NCI-H146 (cell line): ENCODE measurements at places on chromosomes 1 and 21.

DNA sequence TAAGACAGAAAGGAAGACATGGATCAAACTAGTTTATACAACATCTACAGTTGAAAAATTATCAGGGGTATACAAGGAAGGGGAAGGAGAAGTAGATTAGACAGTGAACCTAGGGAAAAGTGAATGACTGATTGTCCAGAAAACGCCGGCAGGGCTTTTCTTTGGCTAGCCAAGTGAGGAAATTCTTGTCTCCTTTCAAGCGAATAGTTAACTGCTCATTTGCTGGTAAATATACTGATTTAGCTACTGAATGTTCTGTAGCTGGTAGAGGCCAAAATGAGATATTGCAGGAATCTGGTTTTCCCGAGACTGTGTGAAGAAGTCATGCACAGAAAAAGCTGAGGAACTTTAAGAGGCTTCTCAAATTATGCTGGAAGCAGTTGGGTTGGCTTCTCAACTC lies 128.5 kb upstream of the ZNHIT6 start:
- DNase-seq = no peak

DNA sequence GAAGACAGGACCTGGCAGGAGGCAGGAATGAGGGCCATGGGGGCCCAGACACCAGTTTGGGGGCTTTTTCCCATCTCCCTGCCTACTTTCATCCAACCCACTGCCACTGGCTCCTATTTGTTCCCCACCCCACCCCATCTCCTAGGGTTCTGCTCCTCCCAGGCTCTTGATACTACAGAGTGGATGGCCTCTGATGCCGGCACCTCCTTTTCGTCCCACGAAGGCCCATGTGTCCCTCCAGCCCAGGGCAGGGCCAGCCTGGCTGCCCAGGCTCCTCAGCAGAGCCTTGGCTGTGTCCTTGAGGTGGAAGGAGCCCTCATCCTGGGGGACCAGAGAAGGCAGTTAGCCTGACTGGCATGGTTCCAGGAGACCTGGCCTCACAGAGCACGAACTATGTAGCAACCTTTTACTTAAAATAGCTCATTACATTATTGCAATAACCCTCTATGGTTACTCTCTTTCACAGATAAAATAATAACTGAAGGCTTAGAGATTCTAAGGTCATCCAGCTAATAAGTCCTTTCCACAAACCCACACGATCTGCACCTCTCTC lies 3.5 kb downstream of the POMGNT1 start:
- no peak for DNase-seq

GRCh38 chr1:31669786-31670592 lies 25.3 kb upstream of the PEF1 start:
- peak; percentile 88 for DNase-seq

- DNase-seq = no peak
Observed at GRCh38 chr1:31531177-31531999, 44.9 kb upstream of the TINAGL1 start.

GRCh38 chr1:183515002-183515689 lies 42.8 kb downstream of the SMG7 start:
- DNase-seq = peak; percentile 34

DNA sequence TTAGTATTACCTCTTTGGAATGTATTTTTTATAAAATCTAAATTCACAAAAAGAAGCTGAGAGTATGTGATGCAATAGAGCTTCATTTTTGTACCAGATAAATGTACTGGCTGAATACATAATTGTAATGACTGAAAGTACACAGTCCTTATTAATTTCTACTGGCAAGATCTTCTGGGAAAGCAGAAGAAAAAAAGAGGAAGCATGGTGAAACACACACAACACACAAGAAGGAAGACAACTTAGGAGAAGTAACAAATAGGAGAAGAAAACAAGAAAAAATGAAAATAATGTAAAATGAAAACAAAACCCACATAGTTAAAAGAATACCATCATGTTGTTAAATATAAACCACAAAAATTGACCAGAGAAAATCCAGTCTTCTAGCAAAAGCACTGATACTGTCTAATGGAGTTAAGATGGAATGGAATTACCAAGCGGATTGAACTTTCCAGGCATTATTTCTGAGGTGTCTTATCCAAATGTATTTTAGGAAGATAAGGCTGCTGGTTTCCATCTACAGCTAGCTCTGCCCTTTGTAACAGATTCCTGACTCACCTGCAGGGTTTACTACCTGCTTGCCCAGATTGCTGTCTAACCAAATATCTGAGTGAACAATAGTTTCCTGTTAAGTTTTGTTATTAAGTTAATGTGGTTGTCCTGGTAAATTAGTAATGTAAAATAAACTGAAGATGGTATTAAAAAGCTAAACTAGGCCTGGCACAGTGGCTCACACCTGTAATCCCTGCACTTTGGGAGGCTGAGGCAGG lies 4.5 kb upstream of the COP1 start:
- DNase-seq = no peak

DNA sequence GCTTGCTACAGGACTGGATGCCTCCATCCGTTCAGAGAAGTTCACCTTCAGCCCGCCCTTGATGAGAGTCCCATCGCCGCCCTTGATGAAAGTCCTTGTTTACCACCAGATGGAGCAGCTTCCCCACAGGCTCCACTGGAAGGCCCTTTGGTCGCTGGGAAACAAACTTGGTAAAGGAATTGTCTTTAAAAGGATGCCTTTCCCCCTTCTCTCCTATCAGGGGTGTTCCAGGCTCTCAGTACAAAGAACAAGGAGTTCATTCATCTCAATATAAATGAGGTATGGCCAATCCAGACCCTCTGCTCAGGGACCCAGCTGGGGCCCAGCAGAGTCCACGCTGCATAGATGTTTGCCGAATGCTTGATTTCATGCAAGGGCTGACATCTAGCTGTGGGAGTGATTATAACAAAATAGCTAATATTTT lies 50.8 kb downstream of the CAPN9 start:
- peak; percentile 67 for DNase-seq

GRCh38 chr1:168391851-168392681 lies 111.4 kb downstream of the TBX19 start:
- no peak for DNase-seq

GRCh38 chr1:204507317-204508105 lies 8.7 kb upstream of the MDM4 start:
- DNase-seq = peak; percentile 72

DNA sequence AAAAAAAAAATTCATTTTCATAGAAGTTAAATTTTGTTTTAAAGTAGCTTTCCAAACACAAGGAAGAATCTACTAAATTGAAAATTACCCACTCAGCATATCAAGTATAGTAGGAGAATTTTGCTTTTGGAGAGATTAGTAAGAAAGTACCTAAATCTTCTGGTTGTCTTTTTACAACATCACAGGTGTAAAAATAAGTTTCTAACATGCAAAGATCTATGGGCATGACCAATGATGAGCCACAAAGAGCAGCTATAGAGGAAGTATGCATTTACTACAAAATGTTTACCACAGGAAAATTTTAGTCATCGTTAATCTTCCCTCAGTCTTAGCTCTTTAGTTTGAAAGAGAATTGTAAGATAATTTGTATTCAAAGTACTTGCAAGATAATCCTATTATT lies 28.1 kb downstream of the ANGPTL3 start:
- no peak for DNase-seq

GRCh38 chr1:56844545-56845136 lies 10.0 kb upstream of the C8A start:
- no peak for DNase-seq

- no peak for DNase-seq
Observed at GRCh38 chr1:88595355-88596002, 88.6 kb upstream of the PKN2 start.

DNA sequence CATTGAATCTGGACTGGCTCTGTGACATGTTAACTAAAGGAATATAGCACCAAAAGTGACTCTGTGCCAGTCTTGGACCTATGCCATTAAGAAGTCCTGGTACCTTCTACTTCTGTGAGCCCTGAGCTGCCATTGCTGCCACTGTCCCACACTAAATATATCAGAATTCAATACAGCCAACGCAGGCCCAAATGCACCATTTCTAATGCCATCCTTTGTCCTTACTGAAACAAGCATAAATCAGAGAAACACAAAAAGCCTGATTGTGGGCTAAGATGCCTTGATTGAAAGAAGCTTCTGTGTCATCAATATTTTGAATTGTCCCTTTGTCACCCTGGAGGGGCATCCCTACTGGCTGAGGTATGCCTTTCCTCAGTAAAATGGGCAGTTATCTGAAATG lies 66.9 kb upstream of the NEK2 start:
- DNase-seq = no peak

DNA sequence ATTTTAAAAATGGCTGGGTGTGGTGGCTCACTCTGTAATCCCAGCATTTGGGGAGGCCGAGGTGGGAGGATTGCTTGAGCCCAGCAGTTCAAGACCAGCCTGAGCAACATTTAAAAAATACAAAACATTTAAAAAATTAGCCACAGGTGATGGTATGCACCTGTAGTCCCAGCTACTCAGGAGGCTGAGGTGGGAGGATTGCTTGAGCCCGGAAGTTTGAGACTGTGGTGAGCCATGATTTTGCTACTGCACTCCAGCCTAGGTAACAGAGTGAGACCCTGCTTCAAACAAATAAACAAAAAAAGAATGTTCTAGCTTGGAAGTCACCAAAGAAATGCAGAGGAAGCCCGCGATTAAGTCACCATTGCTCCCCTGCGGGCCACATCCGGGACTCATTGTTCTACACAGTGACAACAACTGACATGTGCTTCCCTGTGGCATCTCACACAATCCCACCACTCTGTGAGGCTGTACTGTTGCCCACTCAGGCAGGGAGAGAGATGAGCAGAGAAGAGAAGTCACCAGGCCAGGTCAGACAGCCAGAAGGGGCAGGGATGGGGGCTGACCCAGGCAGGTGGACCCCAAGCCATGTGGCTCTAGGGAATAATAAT lies 18.4 kb upstream of the SPATC1L start:
- no peak for DNase-seq

- DNase-seq = no peak
Observed at GRCh38 chr1:205009670-205010069, 33.3 kb upstream of the CNTN2 start.

- no peak for DNase-seq
Observed at GRCh38 chr1:69319287-69319686, 248.4 kb upstream of the LRRC7 start.

DNA sequence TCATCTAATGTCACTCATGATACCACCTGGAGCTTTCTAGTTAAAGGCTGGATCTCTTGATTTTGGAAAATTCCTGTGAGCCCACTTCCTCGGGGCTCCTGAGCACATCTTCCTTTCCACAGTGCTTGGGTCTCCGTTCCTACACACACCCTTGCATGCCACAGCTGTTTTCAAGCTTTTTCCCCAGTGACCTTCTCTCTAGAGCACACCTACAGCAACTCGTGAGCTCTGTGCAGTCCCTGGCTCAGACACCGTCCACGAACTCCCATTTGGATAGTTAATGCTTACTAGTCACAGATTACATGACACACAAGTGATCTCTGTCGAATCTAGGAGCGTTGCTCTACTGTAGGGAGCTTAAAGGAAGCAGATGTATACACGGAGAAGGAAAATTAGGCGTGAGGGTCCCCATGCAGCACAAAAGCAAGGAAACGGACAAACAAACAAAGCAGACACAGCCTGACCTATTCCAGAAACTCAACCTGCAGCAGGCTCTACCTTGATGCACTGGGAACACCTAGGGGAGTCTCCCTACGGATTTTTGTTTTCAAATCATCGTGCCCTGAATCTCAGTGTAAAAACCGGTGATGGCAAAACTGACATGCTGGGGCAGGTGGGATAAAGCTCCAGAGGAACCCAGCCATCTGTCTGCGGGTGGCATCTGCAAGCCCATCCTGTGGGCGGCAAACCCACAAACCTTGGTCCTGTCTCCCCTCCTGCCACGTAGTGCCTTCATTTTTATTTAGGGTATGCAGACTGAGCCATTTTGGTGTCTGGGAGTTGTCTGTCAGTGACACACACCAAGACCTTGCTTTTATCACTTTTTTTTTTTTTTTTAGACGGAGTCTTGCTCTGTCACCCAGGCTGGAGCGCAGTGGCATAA lies 177.8 kb downstream of the RUNX1 start:
- DNase-seq = no peak

DNA sequence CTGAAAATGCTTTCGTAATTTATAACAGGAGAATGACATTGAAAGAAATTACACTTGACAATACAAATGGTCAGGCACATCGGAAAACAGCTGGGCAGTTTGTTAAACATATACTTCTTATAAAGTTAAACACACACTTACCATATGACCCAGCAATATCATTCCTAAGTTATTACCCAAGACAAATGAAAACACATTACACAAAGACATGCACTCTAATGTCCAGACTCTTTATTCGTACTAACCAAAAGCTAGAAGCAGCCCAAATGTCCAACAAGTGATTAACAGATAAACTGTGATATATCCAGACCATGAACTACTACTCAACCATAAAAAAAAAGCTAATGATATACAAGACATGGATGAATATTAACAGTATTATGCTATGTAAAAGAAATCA lies 8.5 kb downstream of the AKT3 start:
- no peak for DNase-seq

- DNase-seq = no peak
Observed at GRCh38 chr1:89611721-89612120, 21.2 kb upstream of the LRRC8C start.

DNA sequence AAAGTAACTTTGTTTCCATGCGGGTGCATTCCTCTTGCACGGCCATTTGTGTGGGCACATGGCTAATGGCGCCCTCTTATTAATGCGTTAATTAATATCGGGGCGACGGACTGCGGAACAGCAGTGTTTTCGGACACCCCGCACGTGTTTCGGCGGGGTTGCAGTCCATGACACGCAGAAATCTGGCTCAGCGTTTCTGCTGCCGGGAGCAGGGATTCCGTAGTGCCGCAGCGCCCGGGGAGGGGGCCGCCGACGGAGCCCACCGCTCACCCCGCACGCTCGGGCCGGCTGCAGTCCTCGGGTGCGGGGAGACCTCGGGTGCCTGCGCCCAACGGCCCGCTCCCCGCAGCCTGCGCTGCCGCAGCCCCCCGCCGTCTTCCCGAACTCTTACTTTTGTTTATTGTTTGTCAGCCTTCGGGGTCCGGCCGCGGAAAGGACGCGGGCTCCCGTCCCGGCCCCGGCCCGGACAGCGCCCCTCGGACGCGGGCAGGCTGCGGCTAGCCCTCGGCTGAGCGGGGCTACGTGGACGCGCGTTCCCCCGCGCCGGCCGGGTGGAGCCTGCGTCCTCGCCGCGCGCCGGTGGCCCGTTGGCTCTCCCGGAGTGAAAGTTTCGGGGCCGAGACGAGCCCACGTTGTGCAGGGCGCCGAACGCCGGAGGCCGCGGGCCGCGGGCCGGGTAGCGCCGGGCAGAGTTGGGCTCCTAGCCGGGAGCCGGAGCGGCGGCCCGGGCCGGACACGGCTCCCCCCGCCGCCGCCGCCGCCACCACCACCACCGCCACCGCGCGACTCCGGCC lies 849 bp downstream of the NFIA start:
- no peak for DNase-seq

- DNase-seq = no peak
Observed at GRCh38 chr1:91226741-91227140, 177.9 kb downstream of the HFM1 start.
